ENCODE measurements at places on chromosomes 4 and X.

- DNase-seq = no peak
Measured at GRCh38 chrX:115696039-115696438, 135.1 kb downstream of the PLS3 start.

DNA sequence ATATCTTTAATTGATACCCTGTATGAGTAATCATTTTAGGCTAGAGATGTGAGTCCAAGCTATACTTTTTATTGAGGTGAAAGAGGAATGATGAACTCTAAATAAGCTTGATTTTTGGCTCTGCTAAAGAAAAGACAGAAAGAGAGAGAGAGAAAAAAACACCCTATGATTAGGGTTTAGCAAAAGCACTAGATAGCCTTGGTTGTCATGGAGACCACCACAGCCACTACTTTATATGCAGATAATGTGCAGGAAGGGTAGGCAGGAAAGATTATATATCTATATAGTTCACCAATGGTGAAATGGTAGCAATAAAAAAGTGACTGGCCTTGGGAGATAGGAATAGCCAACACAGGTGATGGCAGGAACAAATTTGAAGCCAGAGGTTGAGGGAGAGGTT lies 69.9 kb upstream of the CAMK2D start:
- DNase-seq = no peak

- DNase-seq = no peak
Measured at GRCh38 chr4:138675685-138676084, 339.9 kb upstream of the NOCT start.

GRCh38 chr4:36325926-36326325 lies 44.5 kb downstream of the DTHD1 start:
- no peak for DNase-seq

DNA sequence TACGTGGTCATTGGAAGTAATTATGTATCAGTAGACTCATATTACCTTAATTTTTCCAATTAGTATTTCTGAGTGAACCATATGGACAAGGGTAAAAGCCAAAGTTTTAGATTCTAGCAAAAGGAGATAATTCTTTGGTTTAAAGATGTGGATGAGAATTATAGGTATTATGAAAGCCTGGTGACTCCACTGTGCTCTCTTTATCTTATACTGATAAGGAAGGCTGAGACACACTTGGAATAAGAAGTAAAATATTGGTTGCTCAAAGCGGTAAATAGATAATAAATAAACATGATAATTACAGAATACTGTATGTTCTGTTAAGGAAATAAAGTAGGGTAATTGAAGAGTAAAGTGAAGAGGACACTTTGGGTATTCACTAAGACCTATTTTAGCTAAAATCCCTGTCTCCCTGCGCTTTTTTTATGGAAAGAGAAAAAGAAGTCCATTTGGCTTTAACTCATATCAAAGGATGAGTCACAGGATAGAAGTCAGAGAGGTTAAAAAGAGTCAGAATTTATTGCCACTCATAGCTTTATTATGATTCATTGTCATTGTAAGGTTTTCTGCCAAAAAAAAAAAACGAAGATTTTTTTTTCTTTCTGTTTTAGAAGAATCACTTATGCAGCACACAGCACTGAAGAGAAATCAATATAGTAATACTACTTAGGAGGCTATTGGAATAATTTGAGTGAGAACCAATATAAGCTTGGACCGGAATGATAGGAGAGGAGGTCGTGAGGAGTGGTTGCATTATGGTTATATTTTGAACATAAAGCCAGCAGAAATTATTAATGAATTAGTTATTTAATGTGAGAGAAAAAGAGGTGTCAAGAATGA lies 2463.1 kb downstream of the ARAP2 start:
- no peak for DNase-seq

DNA sequence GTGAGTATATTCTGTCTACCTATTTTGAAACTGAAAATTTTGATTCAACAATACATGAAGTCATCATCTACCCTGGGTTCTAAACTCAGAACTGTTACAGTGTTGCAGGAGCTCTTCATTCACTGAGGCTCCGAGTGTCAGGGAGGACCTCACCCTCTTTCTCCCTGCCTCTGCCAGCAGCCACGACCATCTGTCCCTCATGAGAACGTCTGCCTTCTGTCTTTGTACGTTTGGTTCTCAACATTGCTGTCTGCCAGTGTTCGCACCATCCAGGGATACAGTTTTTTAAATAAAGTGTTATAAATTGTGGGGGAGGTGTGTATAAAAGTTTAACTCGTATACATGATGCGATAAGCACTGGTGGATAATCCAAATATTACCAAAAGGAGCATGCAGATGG lies 55.5 kb downstream of the TRAPPC11 start:
- no peak for DNase-seq

DNA sequence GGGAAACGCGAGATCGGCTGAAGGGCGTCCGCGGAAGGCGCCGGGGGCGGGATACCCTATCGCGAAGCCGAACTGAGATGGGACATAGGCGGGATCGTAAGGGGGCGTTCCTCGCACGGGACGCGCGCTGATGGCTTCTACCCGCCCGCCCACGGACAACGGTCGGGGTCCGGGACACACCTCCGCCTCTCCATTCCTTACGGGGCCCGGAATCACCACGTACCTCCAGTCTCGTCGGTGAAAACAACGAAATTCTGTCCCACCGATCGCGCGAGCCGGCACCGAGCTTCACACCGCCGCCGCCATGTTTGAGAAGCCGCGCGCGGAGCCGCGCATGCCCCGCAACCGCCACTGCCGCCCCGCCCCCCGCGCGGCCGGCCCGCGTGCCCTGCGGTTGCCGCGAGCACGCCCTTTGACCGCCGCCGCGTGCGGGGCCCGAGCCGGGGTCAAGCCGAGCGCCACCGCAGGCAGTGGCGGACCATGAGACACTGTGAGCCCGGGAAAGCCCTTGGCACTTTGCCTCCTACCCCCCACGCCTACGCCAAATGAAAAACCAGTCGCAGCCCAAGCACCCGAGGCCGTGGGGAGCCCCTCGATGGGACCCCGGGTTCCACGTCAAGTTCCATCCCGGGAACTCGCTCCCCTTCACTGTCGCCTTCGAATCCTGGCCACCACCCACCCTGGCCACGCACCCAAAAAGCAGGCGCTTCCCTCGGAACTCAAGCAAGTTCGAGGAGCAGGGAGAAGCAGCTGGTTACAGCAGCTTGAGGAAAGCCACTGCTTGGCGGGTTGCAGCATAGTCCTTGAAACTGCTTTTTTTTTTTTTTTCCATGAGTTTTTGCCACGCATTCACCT lies at the start of gene SCML2:
Gene SCML2, minus strand, starts transcription at position 320 of the 855 bp plus-strand sequence. CDS start 20,617 bp downstream, outside the sequence.
- DNase-seq = no peak

DNA sequence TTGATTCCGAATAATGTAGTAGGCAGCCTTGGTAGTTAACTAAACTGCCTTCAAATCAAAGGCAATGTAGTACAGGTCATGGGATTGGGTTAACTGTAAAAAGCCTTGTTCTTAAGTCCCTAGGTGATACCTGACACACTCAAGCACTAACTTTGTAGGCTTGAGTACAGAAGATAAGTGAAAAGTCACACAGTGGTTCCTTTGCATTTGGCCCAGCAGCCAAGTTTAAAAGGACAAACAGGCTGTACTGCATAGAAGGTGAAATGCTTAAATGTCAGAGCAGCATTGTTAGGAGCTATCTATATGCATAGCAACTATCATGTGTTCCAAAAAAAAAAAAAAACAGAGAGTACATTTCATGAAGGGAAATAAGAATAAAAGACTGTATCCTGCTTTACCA lies 178.4 kb downstream of the ATOH1 start:
- no peak for DNase-seq

GRCh38 chrX:66751136-66751782 lies 112.4 kb upstream of the EDA2R start:
- no peak for DNase-seq

DNA sequence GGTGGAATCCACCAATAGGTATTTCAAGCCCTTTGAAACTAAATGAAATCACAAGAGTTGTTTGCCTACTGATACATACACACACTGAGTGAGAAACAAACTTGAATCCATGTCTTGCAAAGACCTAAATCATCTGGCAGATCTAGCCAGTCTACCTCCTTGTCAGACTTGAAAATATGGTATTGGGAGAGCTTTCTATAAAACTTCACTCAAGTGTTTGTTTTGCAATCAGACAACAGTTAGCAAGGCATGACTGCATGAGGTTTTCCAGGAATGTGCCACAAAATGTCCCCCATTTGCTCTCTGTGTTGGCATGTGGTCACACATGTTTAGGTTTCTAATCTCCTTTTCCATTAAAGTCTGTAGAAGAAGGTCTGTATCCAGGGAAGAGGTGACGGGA lies 52.4 kb downstream of the MAP3K15 start:
- no peak for DNase-seq

GRCh38 chr4:42397635-42398170 lies 415 bp downstream of the SHISA3 start:
- no peak for DNase-seq

DNA sequence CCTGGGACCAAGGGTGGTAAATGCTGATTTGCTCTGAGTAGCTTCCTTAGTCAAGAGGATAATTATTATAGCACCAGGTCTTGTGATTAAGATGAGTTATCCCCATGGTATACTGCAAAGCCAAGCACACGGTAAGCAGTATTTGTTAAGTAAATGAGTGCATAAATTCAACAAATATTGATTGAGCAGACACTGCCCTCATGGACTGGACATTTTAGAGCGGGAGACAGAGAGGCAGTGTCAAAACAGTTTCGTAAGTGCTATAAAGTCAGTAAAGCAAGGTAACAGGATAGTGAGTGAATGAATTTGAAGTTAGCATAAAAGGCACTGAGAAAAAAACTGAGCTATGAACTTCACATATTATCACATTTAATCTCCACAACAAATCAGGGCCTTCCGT lies 13.9 kb downstream of the PHF8 start:
- no peak for DNase-seq

DNA sequence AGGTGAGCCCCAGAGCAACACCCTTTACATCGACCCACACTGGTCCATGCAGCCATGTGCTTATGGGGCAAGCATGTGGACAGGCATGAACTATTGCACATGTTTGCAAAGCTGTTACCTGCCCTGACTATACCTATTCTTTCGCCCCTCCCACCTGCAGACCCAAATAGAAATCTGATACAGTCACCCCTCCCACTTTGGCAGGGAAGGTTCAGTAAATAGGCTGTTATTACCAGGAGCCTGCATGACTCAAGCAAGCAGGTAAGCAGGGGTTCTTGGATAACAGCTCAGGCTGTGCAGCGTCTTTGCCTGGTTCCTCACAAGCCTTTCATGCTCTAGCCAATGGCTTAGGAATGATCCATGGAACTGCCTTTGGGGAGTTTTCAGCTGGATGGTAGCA lies 122.7 kb upstream of the DIPK2B start:
- DNase-seq = no peak

GRCh38 chr4:149754526-149754925 lies 61.1 kb downstream of the IQCM start:
- DNase-seq = no peak

GRCh38 chr4:76305971-76306881 lies at the start of gene STBD1:
Gene STBD1, plus strand, starts transcription at chr4:76306733. Its CDS starts 37 bp downstream, at chr4:76306770.
- peak; percentile 44 for DNase-seq

DNA sequence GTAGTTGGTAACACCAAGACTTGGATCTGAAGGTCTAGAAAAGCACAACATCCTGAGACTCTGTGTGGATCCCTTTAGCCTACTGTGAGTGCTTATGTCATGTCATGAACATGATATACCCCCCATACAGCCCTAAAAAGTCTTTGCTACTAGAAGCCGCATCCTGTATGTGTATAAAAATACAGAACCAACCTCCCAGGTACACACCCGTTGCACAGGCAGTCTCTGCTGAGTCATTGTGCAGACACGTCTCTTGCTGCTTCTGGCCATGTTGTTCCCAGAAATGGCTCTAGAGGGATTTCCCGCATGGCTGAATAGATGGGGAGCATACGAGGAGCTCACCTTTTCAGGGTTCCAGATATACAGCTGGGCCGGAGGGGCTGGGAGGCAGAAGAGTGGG lies 93.3 kb downstream of the MAMLD1 start:
- no peak for DNase-seq

DNA sequence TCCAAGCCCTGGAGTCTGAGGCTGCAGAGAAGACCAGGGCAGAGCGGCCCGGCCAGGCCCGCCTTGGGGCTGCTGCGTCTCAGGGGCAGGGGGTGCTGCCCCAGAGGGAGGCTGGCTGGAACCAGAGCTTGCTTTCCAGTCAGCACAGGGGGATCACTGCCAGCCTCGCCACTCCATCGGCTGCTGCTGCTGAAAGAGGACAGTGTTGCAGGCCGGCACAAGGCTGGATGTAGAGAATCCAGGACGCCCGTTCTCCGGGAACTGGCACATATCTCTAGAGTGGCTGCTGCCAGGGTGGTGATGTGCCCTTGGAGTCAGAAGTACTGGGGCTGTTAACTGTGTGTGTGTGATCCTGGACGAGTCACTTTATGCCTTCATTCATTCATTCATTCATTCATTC lies 31.9 kb upstream of the SORCS2 start:
- DNase-seq = no peak

GRCh38 chrX:30881797-30882196 lies 7.3 kb downstream of the TAB3 start:
- DNase-seq = no peak

GRCh38 chrX:78327370-78328086 lies at the start of gene CYSLTR1:
Gene CYSLTR1, minus strand, starts transcription at chrX:78327611. Its CDS starts 53,865 bp downstream, at chrX:78273746.
- DNase-seq = peak; percentile 18

- DNase-seq = no peak
Measured at GRCh38 chr4:42341518-42342026, 55.7 kb upstream of the SHISA3 start.

DNA sequence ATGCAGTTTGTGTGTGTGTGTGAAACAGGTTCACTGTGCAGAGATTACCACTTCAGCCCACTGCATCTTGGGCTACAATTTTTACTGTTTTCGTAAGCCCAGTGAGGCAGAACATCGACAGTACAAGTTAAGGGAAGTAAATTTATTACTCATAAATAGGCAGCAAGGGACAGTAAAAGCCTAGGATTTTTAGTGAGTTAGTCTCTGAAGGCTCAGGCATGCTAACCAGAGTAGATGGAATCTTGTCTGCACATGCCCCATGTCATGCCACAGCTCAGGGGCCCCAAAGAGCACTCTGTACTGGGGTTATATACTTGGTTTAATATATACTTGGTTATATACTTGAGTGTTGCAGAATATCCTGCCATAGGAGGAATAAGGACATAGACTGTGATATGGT lies 825.7 kb downstream of the TECRL start:
- DNase-seq = no peak

GRCh38 chrX:352582-353314 lies 34.0 kb downstream of the PPP2R3B start:
- DNase-seq = no peak

GRCh38 chr4:110613745-110614144 lies 9.1 kb downstream of the PITX2 start:
- no peak for DNase-seq

DNA sequence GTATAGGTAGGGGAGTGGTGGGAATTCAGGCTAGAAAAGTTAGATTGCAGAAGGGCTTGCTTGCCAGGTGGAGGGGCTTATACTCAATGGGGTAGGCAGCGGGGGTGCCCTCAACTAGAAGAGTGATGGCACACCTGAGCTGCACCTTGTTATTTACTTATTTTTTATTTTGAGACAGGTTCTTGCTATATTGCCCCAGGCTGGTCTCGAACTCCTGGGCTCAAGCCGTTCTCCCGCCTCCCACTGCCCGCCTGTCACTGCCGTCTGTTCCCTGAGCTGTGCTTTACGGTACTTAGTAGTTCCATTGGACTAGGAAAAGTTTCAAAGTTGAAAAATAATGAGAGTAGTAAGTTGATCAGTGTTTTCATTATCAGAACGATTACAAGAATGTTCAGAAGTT lies 2.0 kb downstream of the ZFX start:
- no peak for DNase-seq

GRCh38 chr4:76155979-76156378 lies 7.8 kb upstream of the NUP54 start:
- no peak for DNase-seq

- DNase-seq = no peak
Measured at GRCh38 chr4:94076498-94076897, 131.2 kb upstream of the SMARCAD1 start.

- DNase-seq = no peak
Measured at GRCh38 chrX:12366440-12366839, 228.2 kb downstream of the FRMPD4 start.

All from CD4-positive, alpha-beta T cell treated with Interleukin-15 for 1 hour (primary cell).